ENCODE measurements at places on chromosomes 12 and 14.

GRCh38 chr12:11829764-11830194 is 180.3 kb downstream of the ETV6 start:
- peak; percentile 18 for DNase-seq

DNA sequence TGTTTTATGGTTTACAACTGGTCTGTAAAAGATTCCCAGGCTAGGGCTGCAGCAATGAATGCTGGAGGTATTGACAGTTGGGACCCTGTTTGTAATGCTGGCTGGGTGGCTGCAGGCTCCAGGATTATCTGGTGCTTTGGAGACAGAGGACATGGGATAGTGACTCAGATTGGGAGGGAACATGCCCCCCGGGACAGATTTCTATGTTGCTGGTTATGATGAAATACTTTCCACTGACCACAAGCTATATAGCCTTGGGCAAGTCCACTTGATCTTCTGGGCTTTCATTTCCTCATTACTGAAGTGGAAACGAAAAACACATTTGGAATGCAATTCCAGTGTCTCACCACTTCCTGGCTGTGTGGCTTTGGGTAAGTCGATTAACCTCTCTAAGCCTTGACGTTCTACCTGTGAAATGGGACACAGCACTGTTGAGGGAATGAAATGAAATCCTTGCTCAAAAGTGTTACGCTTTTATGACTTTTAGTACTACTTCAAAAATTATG is 6.3 kb upstream of the TPCN1 start:
- DNase-seq, result peak; percentile 99

- no peak for DNase-seq
These were observed 182.5 kb downstream of the SLC2A13 start for GRCh38 chr12:39923364-39923763.

DNA sequence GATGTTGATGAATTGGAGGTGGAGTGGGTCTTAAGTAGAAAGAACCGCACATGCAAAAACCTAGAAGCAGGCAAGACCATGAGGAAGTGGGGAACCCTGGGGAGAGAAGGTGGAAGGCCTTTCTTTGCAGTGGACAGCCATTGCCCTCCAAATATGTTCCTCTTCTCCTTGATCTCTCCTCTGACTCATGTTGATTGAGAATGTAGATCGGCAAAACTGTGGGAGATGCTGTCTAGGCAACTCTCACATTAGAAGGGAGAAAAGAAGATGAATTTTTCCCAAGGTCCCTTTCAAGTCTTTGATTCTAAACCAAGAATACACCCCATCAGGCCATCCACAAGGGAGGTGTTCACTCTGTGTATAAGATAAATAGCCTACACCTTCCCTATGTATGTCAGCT is 257.5 kb downstream of the MSRB3 start:
- DNase-seq, result peak; percentile 44
